ENCODE measurements at places on chromosomes 6 and 20. TPM values are rescaled to one million over a fixed set of nuclear protein-coding genes. Genes with fewer than 3 reads are reported as not detected.

- no peak for DNase-seq
These were observed 110.8 kb downstream of the ERMARD start for GRCh38 chr6:169862043-169862891.

DNA sequence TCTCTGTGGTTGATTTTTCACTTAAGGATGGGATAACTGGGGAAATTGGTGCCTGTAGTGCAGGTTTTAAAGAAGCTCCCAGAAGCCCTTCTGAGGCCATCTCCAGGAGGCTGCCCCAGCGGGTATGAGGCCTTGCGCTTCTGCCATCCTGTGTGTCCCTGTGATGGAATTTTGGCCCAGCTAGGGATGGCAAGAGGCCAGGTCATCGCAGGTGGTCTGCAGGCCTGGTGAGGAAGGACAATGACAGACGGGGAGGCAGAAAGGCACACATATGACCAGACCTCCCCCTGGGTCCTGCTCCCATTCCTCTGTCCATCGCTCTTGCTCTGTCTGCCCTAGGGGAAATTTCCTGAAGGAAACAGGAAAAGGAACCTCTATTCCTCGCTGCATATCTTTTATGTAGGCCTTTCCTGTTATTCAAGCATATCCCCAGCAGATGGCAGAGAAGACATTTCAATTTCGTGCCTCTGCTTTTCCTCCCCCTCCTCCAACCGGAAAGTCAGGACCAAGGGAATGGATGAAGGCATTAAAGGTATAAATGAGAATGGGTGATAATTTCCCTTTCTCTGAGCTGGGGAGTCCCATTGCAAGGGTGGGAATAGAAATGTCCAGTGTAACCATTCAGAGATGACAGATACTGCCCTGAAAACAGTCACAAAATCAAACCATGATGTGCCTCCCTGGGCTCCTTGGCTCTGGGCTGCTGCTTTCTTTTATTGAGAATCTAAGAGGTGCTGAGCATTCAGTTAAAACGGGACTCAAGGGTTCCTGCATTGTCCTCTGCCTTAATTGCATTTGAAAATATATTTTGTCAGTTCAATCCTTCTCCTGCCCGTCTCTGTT, 17.6 kb upstream of the HLA-F start:
- DNase-seq = peak; percentile 43

- DNase-seq = no peak
These were observed 44.9 kb downstream of the PRND start for GRCh38 chr20:4766631-4767030.

- DNase-seq = no peak
These were observed 60.8 kb downstream of the UBR2 start for GRCh38 chr6:42624601-42625000.

DNA sequence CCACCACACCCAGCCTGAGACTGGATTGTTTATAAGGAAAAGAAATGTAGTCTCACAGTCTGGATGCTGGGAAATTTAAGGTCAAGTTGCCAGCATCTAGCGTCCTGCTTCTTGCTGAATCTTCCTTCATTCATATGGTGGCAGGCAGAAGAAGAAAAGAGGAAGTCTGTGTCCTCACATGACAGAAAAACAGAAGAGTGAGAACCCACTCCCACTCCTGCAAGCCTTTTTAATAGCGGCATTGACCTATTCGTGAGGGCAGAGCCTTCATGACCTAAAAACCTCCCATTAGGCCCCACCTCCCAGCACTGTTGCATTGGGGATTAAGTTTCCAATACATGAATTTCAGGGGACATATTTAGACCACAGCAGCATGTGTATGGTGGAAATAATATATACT, 160.8 kb upstream of the BMP2 start:
- no peak for DNase-seq

DNA sequence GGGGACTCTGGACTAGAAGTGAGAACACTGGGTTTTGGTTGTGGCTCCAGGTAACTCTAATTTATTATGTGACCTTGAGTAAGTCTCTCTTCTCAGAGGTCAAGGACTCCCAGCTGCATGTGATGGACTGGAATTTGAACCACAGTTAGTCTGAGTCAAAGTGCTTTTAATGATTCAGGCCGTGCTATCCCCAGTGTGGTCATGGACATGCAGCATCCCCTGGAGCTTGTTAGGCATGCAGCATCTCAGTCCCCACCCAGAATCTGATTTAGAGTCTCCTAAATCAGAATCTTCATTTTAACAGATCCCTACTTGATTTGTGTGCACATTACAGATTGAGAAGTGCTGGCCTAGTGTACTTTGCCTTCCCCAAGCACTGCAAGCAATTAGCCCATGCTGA, 74.2 kb downstream of the TOX2 start:
- DNase-seq = no peak

GRCh38 chr20:45101333-45101850, 465 bp upstream of the KCNS1 start:
- no peak for DNase-seq

DNA sequence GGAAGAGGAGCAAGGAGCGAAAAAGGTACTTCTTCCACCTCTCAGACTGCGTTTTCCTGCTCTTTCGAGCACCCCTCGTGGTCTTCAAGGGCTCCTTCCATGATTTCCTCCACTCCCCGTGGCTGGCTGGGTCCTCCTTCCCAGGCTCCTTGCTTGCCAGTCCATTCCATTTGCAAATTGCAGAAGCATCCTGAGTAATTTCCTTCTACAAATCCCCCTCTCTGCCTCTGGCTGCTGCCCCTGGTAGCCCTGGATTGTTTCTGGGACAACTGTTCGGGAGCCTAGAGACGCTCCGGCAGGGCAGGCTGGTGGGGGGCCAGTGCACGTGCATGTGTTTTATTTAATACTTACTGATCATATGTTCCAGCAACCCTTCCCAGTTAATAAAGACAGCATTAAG, 173.1 kb downstream of the ZMYND8 start:
- no peak for DNase-seq

DNA sequence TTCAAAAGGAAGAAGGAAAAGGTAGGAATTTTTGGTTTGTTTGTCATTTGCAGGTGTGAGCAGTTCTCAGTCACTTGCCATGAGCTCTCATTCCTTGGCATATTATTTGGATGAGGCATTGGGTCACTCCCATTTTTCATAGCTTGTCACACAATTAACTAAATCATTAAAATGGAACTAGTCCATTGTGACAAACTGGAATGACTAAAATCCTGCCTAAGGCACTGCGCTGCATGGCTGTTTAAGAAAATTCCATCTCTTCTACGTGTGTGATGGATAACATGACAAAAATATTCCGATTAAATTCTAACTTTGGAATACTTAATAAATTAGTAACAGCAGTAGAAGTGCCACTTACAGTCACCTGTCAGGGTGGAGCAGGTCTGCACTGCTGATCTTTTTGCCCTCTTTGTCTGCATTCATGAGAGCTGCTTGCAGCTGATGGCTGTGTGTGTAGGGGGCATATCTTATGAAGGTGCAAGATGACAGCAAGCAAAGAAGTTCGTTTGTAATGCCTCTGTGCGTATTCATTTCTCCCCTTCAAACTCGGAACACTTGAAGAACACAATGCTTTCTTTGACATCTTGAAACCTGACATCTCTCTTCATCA, 1292.6 kb upstream of the MAP3K7 start:
- DNase-seq = no peak

GRCh38 chr6:14992382-14992781, 253.5 kb upstream of the JARID2 start:
- no peak for DNase-seq

GRCh38 chr6:81750681-81751387, 1.6 kb downstream of the TENT5A start:
- DNase-seq = no peak

DNA sequence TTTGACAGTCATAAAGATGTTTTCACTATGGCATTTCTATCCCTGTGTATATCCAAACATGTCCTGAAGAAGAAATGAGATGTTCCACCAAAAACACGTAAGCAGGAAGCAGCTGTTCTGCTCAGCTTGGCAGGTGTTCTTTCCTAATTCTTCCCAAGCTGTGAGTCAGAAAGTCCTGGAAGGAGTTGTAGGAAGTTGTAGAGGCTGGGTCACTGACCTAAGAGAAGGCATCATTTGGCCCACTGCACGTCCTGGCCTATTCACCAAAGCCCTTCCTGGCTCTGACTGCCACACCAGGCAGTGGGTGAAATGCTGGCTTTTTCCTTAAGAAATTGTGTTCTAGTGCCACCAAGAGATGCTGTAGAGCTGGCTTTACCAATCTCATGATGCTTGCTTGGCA, 40.3 kb downstream of the STX11 start:
- no peak for DNase-seq

- peak; percentile 3 for DNase-seq
These were observed 640 bp downstream of the NFS1 start for GRCh38 chr20:35698298-35699126.

DNA sequence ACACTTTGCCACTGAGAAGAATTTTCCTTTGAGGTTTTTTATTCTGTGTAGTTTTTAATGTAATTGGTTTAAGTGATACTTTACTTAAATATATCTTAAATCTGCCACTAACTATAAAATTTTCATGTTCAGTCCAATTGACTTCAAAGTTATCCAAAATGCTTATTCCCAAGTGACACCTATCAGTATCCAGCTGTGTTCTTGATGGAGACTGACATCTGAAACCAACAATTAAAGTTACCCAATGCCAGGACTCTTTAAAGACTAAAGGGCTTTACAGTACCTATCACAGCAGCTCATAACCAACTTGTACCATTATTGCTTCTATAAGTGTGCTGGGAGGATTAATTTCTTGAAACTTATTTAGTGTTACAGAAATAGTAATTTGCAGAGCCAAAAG, 13.8 kb upstream of the EYA4 start:
- DNase-seq = no peak

- DNase-seq = no peak
These were observed 25.3 kb upstream of the CHD6 start for GRCh38 chr20:41643504-41643938.

- no peak for DNase-seq
These were observed 210.0 kb upstream of the SOX4 start for GRCh38 chr6:21383450-21384085.

DNA sequence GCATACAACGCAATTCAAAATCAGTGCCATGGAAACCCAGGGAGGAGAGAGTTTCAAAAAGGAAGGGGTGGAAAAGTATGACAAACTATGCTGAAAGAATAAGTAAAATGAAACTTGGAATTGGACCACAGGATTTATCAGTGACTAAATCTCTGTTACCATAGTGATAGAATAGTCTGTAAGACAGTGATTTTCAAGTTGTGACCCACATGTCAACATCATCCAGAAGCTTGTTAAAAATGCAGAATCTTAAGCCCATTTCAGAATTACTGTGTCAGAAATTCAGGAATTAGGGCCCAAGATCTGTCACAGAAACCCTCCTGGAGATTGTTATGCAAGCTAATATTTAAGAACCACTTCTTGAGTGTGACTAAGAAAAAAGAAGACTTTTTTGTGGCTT, 417.7 kb upstream of the JAG1 start:
- no peak for DNase-seq

DNA sequence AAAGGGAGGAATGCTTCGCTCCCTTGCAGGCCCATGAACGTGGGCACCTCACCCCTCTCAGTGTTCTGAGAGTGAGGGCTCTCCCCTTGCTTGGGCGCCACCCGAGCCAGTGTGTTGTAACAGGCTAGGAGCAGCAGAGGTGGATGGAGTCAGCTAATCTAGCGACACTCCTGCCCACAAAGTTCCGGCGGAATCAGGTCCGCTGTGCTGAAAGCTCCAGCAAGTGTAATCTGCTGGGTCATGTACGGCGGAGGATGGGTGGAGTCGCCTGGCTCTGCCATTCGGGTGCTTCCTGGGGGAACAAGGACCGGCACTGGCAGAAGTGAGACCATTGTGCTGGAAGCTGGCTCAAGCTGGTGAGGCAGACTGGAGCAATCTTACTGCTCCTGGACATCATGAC, 1310.1 kb downstream of the EPHA7 start:
- DNase-seq = no peak

- no peak for DNase-seq
These were observed 118.2 kb upstream of the RIPOR2 start for GRCh38 chr6:25053875-25054371.

DNA sequence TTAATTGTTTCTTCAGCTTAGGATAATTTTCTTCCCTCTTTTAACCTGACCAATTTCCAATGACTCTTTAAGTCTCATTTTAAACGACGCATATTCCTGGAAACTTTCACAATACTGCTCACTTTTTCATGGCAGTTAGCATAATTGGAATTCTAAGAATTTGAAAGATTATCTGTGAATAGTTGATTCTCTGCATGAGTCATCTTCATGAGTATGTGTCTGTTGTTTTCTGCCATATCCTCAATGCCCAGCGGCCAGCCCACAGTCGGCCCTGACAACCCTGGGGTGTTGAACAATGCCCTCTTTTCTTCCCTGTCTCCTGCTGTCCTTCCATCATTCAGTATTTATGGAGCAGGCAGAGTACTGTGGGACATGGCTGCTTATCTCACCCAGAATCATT, 554.2 kb downstream of the CDH26 start:
- no peak for DNase-seq

DNA sequence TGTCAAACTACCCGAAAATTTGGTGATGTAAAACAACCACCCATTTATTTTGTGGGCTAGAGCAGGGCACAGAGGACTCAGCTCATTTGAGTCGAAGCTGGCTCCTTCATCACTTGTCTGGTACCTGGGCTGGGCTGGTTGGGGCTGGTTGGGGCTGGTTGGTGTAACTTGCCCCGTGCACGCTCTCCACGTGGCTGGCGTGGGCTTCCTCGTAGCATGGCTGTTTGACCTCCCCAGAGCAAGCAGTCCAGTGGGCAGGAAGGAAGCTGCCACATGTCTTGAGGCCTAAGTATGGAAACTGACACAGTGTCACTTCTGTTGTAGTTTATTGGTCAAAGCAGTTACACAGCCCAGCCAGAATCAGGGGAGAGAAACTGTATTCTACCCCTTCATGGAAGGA, 27.1 kb downstream of the BCAS4 start:
- no peak for DNase-seq

GRCh38 chr6:106667022-106667402, 37.6 kb downstream of the QRSL1 start:
- DNase-seq = no peak

- no peak for DNase-seq
These were observed 39.7 kb upstream of the GJA1 start for GRCh38 chr6:121395736-121396135.

DNA sequence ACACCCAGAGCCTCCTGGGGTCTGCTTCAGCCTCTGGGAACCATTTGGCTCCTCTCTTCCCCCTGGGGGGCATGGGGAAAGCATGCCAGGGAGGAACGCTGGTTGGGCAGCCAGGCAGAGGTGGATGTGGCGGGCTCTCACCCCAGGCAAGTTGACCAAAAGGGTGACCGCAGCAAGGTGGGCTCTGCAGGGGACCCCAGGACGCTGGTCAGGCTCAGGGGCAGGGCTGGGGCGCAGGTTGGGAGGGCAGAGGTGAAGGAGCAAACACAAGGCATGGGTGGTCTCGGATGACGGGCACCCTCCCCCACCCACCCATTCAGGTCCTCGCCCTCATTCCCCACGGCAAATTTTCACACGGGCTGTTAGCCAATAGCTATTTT, 30.2 kb upstream of the MRGBP start:
- DNase-seq = no peak

The SMOC2 gene
- 20.5 TPM for polyA plus RNA-seq

The SERPINB1 gene
- 19.3 TPM for polyA plus RNA-seq

The DNMT3B gene
- polyA plus RNA-seq = 10.1 TPM

The TRIM31 gene
- polyA plus RNA-seq = not detected

The IL17F gene
- polyA plus RNA-seq = 0.40 TPM

The CD24 gene
- 1,102 TPM for polyA plus RNA-seq

The KIF3B gene
- polyA plus RNA-seq = 46.1 TPM

The ZSWIM1 gene
- 18.6 TPM for polyA plus RNA-seq

The C20orf204 gene
- 0.95 TPM for polyA plus RNA-seq

The CST5 gene
- 0.18 TPM for polyA plus RNA-seq

The MLIP gene
- 0.30 TPM for polyA plus RNA-seq

The KCNQ2 gene
- polyA plus RNA-seq = 5.5 TPM

The YWHAB gene
- polyA plus RNA-seq = 236 TPM
